Muscle of arm (tissue), 14 donors: ENCODE measurements at places on chromosomes 11 and 22. TPM values are rescaled to one million over a fixed set of nuclear protein-coding genes. Genes with fewer than 3 reads are reported as not detected.

DNA sequence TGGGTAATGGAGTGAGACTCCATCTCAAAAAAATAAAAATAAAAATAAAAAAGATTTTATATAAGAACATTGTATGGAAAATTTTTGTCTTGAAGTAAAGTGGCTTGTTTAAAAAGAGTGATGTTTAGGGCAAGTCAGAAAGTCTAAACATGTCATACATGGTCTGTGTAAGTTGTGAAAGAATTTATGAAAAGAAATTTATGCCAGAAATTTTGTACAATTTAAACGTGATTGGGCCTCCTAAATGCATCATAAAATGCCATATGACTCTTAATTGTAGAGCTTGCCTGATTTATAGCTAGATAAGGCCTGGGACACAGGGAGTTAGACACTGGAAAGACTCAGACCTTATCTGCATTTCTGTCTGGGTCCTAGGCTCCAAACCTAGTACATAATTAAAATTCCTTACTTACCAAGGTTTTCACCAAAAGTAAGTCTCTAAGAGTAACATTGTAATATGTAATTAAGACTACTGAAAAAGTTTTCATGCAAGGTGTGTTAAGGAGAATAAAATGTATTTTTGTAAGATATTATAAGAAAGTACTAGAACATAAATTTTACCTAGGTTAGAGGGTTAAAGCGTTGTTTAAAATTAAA lies 110.5 kb downstream of the AASDHPPT start:
- DNase-seq: no peak

The IFITM10 gene
- polyA plus RNA-seq: 0.36 TPM

GRCh38 chr22:25626624-25626990 lies 62.1 kb downstream of the GRK3 start:
- no peak for DNase-seq

DNA sequence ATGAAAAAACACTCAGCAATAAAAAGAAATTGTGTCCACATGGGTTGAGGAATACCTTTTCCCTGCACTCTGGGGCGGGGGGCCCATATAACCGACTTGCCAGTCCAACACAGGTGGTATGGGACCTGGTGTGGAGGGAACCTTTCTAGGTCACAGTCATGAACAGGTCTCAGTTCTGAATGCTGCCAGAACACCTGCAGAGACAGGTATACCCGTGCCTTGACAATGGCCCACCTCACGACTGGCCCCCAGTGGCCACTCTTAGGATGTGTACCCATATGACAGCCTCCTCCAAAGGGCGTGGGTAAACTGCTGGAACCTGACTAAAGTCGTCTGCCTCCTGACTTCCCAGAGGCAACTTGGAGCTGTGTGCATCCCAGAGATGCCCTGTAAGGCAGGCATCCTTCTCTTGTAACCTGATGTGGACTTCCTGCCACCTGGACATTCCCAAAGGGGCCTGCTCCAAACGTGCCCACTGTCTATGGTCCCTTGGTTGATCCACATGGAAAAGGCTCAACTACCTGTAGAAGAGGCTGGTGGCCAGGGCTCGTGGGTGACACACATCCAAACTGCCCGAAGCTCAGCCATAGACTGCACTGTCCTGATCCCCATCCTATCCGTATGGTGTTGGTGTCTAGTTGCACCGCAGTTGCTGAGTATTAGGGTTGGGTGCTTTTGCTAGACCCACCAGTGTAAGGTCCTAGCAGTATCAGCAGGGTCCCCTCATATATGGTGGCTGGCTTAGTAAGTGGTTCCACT lies 859.3 kb downstream of the BRD1 start:
- DNase-seq: no peak

The SORL1 gene
- 3.0 TPM for polyA plus RNA-seq

- DNase-seq: no peak
Observed at GRCh38 chr11:110345743-110346142, 49.3 kb upstream of the RDX start.

DNA sequence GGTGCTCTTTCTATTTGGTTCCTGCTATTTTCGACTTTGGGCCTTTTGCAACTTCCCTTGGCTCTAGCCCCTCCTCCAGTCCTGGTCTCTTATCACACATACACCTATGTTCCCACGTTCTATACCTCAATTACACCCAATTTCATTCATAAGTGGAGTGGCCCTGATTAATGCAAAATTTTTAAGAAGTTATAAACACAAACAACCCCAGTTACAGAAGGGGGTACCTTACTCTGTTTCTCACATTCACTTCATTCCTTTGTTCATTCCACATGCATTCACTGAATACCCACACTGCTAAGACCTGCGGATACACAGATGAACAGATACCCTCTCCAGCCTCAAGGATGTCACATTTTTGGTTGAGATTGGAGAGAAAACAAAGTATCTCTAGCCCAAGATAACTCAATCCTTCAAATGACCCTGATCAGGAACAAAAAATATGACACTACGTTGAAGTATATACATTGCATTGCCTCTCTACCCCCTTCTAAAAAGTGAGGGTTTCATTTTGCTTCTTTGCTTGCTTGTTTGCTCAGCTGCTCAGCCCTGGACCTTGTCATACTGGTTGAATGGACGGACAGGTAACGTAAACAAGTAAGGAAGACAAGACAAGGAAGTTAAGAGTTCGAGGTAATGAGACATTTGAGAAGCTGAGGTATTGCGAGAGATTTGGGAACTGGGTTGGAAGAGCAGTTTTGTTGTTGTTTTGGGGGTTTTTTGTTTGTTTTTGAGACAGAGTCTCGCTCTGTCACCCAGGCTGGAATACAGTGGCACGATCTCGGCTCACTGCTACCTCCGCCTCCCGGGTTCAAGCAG lies 3.6 kb upstream of the VPS37C start:
- DNase-seq: no peak

DNA sequence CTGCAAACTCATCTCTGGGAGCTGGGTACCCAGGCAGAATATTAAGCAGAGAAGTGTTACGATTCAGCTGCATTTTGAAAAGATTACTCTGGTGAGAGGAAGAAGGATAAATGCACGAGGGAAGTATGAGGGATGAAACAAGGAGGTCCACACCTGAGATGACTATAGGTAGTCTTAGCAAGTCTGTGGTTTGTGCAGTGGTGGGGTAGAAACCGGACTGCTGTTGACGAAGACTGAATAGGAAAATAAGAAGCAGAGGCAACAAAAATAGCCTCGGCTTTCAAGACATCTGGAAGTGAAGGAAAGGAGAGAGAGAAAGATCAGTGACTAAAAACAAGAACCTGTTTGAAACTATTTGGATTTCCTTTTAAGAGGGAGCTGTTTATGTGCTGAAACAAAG lies 810.8 kb downstream of the OPCML start:
- DNase-seq: no peak

The TRIM77 gene
- not detected for polyA plus RNA-seq

- DNase-seq: peak; percentile 82
Observed at GRCh38 chr11:134360050-134360835, 28.5 kb downstream of the GLB1L2 start.
